Fibroblast of skin of right biceps (primary cell): ENCODE measurements at places on chromosomes 7 and 10.

DNA sequence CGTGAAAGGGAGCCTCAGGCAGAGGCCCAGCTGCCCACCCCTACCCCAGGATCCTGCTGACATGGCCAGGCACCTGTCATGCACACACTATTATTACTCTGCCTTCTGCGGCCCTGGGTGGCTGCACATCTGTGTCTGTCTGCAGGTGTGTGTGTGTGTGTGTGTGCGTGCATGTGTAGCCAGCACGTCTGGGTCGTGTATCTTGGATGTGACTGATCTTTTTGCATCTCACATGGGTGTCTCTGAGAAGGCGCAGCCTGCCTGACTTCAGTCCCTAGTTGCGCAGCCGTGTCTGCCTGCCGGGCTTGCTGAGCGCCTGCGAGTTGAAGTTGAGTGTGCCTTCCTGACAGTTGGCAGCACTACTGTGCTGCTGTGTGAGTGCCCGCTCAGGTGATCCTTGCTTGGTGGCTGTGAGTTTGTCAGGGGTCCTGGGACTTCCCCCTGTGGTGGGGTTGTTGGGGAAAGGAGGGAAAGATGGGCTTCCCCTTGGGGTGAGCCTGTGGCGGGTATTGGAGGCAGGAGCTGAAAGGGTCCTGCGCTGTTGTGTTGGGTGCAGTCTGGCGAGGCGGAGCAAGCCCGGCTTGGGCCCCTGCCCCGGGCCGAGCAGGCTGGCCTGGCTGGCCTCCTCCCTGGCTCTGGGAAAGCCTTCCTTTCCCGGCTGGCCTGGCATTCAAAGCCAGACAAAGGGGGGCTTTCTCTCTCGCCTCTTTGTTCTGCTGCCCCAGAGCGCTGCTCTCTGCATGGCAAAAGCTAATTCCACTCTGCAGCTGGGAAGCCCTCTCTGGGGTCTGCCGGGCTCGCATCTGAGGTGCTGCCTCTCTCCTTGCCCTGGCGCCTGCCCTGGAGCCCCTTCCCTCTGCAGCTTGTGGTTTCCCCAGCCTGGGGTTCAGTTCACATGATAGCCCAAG lies 4.9 kb downstream of the TRIM8 start:
- DNase-seq: no peak

DNA sequence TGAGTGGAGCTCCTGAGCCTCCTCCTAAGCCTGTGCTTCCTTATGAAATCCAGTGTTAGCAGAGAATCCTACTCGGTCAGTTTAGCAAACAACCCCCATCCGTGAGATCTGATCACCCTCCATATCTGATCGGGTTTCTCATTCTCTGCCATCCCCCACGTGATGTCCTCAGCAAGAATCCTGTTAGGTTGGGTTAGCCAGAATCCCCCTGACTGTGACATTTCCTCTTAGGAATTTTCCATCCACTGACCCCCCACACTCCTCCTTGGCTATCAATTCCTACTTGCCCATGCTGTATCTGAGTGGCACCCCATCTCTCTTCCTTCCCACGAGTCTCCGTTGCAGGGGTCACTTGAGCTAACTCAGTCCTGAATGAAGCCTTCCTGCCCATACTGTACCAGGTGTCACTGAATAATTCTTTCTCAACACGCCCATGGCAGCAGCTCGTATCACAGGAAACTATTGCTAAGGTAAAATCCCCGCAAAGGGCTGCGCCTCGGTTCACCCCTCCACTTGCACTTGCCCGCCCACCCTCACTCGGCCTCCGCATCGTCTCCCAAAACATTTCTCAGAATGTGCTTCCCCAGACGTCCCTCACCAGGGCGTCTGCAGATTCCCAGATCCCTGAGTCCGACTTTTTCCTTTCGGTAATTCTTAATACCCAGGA lies 44.1 kb downstream of the MYOF start:
- peak; percentile 90 for DNase-seq

GRCh38 chr10:132699411-132700155 lies 86.4 kb downstream of the NKX6-2 start:
- DNase-seq: no peak

GRCh38 chr10:94083662-94084265 lies 90.0 kb downstream of the PLCE1 start:
- no peak for DNase-seq

DNA sequence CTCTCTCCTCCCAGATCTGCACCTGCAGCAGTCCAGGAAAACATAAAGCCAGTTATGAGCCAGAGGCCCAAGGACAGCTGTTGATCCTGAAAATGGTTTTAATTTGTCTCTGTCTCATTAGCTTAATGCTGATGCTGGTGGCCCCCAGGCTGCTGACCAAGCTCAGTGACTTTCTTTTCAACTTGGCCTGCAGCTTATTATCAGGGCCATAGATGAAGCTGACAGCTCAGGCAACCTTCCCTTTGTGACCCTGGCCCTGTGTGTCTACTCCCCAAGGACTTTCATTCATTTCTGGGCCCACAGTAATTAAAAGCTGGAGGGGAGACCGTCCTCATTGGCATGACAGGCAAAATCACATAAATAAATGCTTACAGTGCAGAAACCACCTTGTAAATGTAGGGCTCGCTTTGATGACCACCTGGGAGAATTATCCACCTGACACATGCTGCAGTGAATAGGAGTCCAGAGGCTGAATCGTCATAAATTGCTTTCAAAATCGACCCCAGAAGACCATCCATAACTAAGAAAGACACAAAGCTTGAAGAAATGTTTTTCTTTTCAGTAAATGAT lies 138.5 kb downstream of the NPY start:
- DNase-seq: no peak

GRCh38 chr10:106038246-106038645 lies 1126.3 kb downstream of the SORCS1 start:
- DNase-seq: no peak

- DNase-seq: no peak
Measured at GRCh38 chr7:18390535-18390907, 105.0 kb upstream of the HDAC9 start.

- no peak for DNase-seq
Measured at GRCh38 chr10:78532480-78533042, 498.9 kb downstream of the RPS24 start.

GRCh38 chr10:70145666-70146488 lies 623 bp downstream of the TYSND1 start:
- DNase-seq: peak; percentile 73

DNA sequence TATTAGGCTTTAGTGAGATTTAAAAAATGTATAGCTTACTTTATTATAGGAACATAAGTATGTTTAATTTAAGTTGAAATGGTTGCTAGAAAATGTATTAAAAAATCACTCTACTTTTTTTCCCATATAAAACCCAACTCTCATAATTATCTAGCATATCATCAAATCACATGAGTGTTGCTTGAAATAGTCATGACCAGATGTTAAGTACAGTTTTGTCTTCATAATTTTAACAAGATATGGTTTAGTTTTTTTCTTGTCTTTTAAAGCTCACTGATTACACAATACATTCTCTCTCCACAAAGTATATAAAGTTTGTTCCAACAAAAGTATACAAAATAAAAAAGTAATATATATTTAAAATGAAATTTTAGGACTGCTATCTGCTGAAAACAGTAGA lies 82.8 kb downstream of the HGF start:
- DNase-seq: no peak

DNA sequence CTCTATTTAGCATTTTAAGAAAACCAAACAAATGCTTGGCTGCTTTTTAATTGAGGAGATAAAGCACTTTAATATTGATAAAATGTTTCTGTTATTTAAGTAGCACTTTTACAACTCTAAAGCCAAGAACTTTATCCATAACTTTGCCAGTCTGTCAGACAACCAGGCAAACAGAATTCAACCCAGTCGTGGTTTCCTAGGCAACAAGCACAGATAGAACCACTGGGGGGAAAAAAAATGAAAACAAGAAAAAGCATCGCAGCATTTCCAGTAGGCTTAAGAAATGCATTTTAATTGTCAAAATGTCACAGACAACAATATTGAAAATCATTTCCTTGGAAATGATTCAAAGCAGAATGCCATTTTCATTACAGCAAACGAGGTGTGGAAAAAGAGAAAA lies 323.4 kb downstream of the PARD3 start:
- peak; percentile 19 for DNase-seq

DNA sequence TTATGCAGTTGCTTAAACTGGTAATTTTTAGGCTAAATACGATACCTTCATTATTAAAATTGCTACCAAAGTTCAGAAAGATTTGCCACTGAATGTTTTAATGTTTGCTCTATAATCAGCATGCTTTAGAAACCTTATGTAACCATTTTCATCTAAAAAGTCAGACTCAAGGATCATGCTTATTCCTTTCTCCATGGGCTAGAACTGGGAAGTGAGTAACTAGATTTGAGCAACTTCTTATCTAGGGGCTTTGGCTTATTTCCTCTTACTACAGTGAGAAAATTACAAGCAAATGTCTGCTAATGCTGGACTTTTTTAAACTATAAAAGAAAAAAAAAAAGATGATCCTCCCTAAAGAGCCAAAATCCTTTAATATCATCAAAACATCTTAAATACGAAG lies 215.9 kb downstream of the CRPPA start:
- no peak for DNase-seq

- no peak for DNase-seq
Measured at GRCh38 chr10:99766302-99766681, 16.1 kb upstream of the ABCC2 start.

- DNase-seq: peak; percentile 52
Measured at GRCh38 chr7:16421333-16422102, at the start of gene CRPPA. CRPPA (minus strand) TSS chr7:16421538; CDS start chr7:16421322, 216 bp downstream.

DNA sequence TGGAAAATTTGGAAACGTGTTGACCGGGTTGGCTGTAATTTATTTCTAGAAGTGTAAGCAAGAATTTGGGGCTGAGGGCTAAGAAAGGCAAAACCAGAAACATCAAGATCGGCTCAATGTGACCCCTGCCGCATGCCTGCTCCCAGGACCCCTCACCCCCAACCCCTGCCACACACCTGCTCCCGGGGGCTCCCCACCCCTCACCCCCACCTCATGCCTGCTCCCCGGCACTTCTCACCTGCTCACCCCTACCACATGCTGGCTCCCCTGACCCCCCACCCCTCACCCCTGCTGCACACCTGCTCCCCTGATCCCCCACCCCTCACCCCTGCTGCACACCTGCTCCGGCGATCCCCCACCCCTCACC lies 19.0 kb upstream of the CFAP46 start:
- no peak for DNase-seq

DNA sequence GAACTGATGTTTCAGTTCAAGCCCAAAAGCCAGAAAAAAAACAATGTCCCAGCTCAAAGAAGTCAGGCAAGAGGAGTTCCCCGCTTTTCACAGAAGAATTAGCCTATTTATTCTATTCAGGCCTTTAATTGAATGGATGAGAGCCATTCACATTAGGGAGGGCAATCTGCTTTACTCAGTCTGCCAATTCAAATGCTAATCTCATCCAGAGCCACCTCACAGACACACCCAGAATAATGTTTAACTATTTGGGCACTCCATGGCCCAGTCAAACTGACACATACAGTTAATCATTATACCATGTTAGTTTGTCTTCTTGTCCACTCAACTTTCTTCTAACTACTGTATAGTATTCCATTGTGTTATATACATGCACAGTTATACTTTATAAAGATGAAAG lies 2.6 kb upstream of the NPSR1 start:
- no peak for DNase-seq

DNA sequence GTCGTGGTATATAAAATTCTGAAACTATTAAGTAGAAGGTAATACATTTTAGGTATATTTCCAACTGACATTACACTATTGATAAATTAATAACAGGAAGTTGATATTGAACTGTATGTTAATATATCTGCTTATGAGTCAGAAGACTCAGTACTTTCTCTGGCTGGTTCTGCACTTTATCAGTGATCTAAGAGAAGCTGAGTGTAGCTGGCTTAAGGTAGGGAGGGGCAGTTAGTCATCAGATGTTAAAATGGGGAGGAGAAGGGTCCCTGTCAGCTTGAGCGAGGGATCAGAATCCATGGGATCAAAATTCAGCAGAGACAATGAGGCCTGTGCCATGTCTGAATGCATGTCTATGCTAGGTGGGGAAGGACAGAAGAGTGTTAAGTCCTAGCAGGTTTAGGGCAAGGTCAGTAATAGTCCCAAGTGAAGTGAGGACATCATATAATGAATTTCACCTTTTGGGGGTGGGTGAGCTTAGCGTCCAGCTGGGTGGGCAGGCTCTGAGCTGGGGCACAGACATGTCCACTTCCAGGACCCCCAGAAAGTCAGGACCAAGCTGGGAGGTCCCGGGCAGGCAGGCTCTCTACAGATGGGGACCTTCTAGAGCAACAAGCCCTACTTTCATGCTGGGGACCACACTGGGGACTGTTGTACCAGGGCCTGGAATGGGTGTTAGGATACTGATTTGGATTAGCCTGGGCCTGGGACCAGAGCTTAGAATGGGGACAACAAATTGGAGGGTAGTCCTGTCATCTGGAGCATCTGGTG lies 82.9 kb downstream of the WDFY4 start:
- DNase-seq: no peak

DNA sequence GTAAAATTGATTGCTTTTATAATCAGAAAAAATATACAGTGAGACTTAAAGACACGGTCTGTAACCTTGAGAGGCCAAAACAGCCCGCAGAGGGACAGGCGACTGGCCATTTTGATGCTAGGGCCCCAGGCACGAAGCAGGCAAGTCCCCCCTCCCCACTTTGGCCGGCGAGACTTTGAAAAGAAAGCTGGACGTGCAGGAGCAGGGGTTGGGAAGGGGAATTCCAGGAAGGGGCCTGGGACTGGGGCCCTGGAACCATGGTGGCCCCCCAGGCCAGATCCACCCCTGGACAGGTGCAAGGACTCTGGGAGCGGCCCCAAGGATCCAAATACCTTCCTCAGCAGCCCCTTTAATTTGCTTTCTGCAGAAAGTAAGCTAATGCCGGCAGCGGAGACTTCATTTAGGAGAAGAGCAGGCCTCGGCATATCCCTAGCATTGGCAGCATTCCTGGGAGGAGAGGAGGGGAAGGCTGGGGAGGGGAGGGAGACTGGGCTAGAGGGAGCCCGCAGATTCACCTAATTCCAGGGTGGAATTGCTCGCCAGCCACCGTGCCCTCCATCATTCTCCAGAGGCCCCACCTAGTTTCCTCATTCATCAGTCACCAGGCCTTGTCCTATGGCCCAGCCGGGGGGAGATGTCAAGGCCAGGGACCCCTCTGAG lies 24.9 kb upstream of the TNRC18 start:
- peak; percentile 27 for DNase-seq

DNA sequence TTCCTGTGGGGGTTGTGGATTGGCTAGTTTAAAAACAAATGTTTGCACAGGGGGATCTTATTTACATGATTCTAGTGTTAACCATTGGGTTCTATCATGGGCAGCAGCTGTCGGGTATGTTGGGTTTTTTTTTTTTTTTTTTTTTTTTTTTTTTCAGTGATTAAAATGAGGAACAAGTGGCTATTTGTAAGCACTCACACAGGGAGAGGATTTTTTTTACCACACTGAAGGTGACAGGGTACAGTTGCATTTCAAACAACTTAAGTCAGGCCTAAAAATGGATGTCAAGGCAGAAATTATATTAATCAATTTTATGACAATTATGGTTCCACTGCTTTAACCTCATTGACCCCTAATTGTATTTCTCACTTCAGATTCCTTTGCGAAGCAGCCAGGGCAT lies 92.8 kb downstream of the CD36 start:
- no peak for DNase-seq
